Type B pancreatic cell (in vitro differentiated cells): ENCODE measurements at places on chromosomes 16 and 17. TPM values are rescaled to one million over a fixed set of nuclear protein-coding genes. Genes with fewer than 3 reads are reported as not detected.

- no peaks in the 10 kb centered on the region for H3K4me1 ChIP-seq
- H3K36me3 ChIP-seq, result no peaks in the 10 kb centered on the region
- H3K4me3 ChIP-seq, result no peak overlapping the region
Measured at GRCh38 chr16:59941594-59941993, 1207.5 kb upstream of the GOT2 start.

DNA sequence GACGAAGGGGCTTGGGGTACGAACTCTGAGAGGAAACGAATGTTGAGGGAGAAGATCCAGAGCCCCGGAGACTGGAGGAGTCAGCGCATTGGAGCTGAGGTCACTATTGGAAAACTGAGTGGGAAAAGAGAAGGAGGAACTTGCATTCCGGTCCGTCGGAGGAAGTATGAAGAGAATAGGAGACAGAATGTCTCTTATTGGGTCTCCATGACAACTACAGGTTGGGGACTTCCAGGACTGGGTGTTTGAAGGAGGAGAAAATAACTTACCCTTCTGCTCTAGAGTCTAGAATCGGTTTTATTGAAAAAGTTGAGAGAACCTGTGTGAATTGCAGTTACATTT is 537 bp downstream of the GOSR1 start:
- DNase-seq, result no peak
- peaks cover 17% of the 10 kb centered on the region for H3K36me3 ChIP-seq
- peak overlapping the region; percentile 99 for H3K27ac ChIP-seq

- no peak for DNase-seq
- peaks cover 14% of the 10 kb centered on the region for H3K4me1 ChIP-seq
- H3K4me3 ChIP-seq, result no peak overlapping the region
- no peak overlapping the region for H3K27ac ChIP-seq
Measured at GRCh38 chr17:29837531-29837930, 92.5 kb downstream of the SSH2 start.

The RPL26 gene
- 2,046 and 2,187 TPM in 2 replicates for total RNA-seq

DNA sequence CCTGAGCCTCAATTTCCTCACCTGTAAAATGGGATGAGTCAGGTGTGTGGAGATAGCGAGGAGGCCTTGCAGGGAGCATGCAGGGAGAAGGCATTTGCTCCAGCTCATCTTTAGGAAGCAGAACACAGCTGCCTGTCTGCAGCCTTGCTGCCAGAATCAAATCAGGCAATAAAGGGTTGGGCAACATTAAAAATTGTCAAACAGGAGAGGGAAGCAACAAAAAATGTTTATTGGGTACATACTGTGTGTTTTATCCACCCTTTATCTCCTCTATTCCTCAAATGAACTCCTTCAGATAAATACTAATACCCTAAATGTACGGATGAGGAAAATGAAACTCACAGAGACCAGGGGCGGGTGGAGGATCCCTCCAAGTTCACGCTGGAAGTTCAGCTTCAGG is 12.2 kb downstream of the KRT16 start:
- no peaks in the 10 kb centered on the region for H3K36me3 ChIP-seq
- no peak overlapping the region for H3K27ac ChIP-seq
- H3K4me1 ChIP-seq, result peaks cover 3% of the 10 kb centered on the region
- H3K27me3 ChIP-seq, result no peaks in the 10 kb centered on the region

DNA sequence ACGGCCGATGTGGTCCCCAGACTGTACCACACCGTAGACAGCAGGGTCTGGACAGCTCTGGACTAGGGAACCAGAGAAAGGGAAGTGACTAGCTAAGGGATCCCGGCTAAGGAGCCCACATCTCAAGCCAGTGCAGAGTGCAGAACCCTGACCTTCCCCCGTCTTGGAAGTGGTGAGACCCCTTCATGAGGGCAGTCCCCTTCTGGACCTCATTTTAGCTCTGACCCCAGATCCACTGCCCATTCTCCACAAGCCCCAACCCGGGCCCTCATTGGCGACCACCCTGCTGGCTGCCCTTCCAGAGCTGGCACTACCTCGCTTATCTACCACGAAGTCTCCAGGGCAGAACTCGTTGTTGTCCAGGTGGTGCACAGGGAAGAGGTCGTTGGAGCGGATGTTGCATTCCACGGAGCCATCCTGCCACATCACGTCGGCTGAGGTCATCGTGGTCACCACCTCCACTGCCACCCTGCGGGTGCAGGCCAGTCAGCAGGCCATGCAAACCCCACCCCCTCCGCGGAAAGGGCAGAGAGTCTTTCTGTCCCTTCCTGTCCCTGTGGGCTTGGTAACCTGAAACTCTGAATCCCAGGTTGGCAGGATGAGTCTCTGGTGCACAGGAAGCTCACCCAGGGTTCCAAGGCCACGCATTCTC is 14.2 kb downstream of the SPHK1 start:
- peaks cover 30% of the 10 kb centered on the region for H3K36me3 ChIP-seq
- peaks cover 5% of the 10 kb centered on the region for H3K4me1 ChIP-seq
- no peak for DNase-seq
- H3K27ac ChIP-seq, result no peak overlapping the region

- H3K27me3 ChIP-seq, result peaks cover 50% of the 10 kb centered on the region
- no peak for DNase-seq
- H3K27ac ChIP-seq, result no peak overlapping the region
- no peaks in the 10 kb centered on the region for H3K36me3 ChIP-seq
- no peak overlapping the region for H3K4me3 ChIP-seq
Measured at GRCh38 chr17:77804796-77805426, 153.6 kb upstream of the TNRC6C start.

- peak; percentile 60 for DNase-seq
- no peak overlapping the region for H3K27ac ChIP-seq
- H3K27me3 ChIP-seq, result no peaks in the 10 kb centered on the region
- H3K4me1 ChIP-seq, result peaks cover 37% of the 10 kb centered on the region
- no peaks in the 10 kb centered on the region for H3K36me3 ChIP-seq
- H3K4me3 ChIP-seq, result no peak overlapping the region
Measured at GRCh38 chr17:77330602-77331081, 189.9 kb downstream of the SEC14L1 start.

- H3K4me1 ChIP-seq, result peaks cover 18% of the 10 kb centered on the region
- peak within 1 kb of the TSS; percentile 94 for H3K4me3 ChIP-seq
- H3K36me3 ChIP-seq, result peaks cover 4% of the 10 kb centered on the region
- peaks cover 68% of the 10 kb centered on the region for H3K27me3 ChIP-seq
- peak within 1 kb of the TSS; percentile 71 for H3K27ac ChIP-seq
Measured at GRCh38 chr16:55478827-55479429, at the start of gene MMP2. MMP2 (plus strand) TSS chr16:55479198; CDS start chr16:55479480, 282 bp downstream.

DNA sequence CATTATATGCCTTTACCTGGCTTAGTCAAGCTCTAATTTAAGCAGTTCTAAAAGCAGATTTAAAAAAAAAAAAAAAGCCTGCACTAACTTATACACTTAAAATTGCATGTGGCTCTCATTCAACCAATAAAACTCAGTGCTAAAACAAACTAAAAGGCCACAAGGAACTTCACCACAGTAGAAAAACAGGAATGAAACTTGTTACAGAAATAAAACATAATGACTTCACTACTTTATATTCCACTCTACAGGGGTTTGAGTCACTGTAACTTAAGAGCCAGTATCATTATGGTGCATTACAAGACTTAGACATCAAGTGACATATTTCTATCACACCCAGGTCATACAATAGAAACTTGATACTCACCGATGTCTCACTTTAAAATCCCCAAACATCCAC is 11.1 kb downstream of the CA10 start:
- DNase-seq, result no peak
- no peaks in the 10 kb centered on the region for H3K36me3 ChIP-seq
- H3K4me3 ChIP-seq, result no peak overlapping the region
- peaks cover 5% of the 10 kb centered on the region for H3K4me1 ChIP-seq
- no peak overlapping the region for H3K27ac ChIP-seq

DNA sequence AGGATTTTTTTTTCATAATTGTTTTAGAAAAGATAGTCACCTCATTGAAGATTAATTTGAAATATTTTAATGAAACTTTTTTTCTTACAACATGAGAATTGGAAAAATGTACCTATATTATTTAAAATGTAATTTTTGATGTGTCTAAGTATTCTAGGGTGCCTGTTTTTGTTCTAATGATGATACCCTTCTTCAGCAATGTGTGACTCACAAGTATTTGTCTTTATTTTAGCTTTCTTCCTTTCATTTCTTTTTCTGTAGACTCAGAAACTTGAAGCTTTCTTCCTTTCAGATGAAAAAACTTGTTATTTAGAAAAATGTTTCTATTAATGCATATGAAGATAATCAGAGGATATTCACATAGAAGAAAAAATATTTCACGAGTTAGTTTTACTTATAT is 231.8 kb downstream of the BCAS3 start:
- H3K4me1 ChIP-seq, result no peaks in the 10 kb centered on the region
- no peak overlapping the region for H3K27ac ChIP-seq
- H3K27me3 ChIP-seq, result no peaks in the 10 kb centered on the region
- H3K4me3 ChIP-seq, result no peak overlapping the region
- DNase-seq, result no peak

The PRSS33 gene
- total RNA-seq, result 0.39 and 2.4 TPM in 2 replicates

The CMTM4 gene
- 64.4 and 72.1 TPM in 2 replicates for total RNA-seq

The GCGR gene
- total RNA-seq, result 1.2 and 1.7 TPM in 2 replicates

The USP6 gene
- total RNA-seq, result 0.07 and 0.22 TPM in 2 replicates

DNA sequence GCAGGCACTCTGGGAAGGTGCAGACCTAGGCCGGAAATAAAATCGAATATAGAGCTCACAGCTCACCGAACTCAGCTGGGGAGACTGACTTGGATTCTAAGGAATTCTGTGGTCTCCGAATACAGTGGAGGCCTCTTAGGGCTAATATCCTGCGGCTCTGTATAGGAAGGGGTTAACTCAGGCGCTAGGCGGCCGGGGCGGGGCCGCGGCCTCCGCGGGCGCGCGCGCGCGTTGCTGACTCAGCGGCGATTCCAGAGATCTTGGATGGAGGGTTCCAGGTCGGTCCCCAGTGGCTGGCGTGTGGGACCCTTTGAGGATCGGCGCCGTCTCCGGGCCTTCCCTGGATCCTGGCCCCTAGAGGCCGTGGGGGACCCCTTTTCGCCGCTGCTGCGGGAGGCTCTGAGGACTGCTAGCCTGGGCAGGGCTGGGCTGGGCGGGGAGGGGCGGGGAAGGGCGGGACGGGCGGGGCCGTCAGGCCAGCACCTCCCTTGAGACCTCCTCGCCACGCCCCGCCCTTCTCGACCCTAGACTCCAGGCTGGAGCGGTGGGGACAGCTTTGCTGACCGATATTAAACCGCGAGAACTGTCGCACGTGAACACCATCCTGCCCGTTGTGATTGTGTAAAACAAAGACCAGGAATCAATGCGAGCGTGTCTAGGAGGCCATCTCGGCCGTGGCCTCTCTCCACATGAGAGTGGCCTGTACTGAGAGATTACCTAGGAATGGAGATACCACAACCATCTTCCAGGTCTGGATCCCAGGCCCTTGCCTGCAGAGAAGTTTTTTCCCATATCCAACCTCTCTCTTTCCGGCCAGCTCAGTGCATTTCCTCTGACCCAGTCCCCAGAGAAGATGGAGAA is 1.4 kb upstream of the PLEKHH3 start:
- H3K27me3 ChIP-seq, result peaks cover 10% of the 10 kb centered on the region
- H3K4me1 ChIP-seq, result peaks cover 43% of the 10 kb centered on the region
- peak; percentile 89 for DNase-seq
- H3K27ac ChIP-seq, result peak overlapping the region; percentile 98
- peak overlapping the region; percentile 97 for H3K4me3 ChIP-seq

DNA sequence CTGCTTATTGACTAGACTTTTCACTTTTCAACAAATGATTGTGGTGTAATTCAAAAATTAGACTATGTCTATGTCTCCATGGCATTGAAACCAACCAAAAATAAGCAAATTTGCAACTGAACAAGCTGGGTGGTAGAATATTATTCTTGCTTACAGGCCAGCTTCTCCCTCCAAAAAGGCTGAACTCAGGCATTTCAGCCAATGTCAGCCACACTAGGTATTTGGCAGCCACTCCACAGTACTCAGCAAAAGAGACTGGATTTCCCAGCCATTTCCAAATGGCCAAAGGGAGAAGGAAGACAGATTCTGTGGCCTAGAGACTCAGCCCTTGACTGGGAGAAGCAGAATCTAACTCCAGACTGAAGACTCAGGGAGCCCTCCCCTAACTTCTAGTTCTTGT is 121.8 kb upstream of the IRX5 start:
- no peak overlapping the region for H3K27ac ChIP-seq
- no peaks in the 10 kb centered on the region for H3K4me1 ChIP-seq
- peaks cover 4% of the 10 kb centered on the region for H3K27me3 ChIP-seq
- H3K36me3 ChIP-seq, result no peaks in the 10 kb centered on the region
- no peak overlapping the region for H3K4me3 ChIP-seq
- no peak for DNase-seq

GRCh38 chr17:59513934-59514841 is 51.2 kb upstream of the DHX40 start:
- H3K4me3 ChIP-seq, result no peak overlapping the region
- peaks cover 8% of the 10 kb centered on the region for H3K4me1 ChIP-seq
- peak; percentile 66 for DNase-seq

GRCh38 chr16:84095466-84095865 is 21.3 kb downstream of the MBTPS1 start:
- no peak for DNase-seq
- no peak overlapping the region for H3K27ac ChIP-seq
- no peak overlapping the region for H3K4me3 ChIP-seq
- no peaks in the 10 kb centered on the region for H3K4me1 ChIP-seq
- peaks cover 14% of the 10 kb centered on the region for H3K36me3 ChIP-seq

The CSH2 gene
- not detected in 2 replicates for total RNA-seq

GRCh38 chr16:27924411-27925118 is 138.9 kb downstream of the GSG1L start:
- DNase-seq, result no peak
- H3K27ac ChIP-seq, result no peak overlapping the region
- H3K4me3 ChIP-seq, result no peak overlapping the region
- H3K36me3 ChIP-seq, result no peaks in the 10 kb centered on the region

- peak overlapping the region; percentile 10 for H3K4me3 ChIP-seq
- H3K4me1 ChIP-seq, result peaks cover 15% of the 10 kb centered on the region
Measured at GRCh38 chr17:39564211-39564848, 43.4 kb downstream of the NEUROD2 start.

GRCh38 chr16:24491731-24492130 is 47.6 kb upstream of the RBBP6 start:
- no peaks in the 10 kb centered on the region for H3K36me3 ChIP-seq
- no peak overlapping the region for H3K27ac ChIP-seq
- no peak overlapping the region for H3K4me3 ChIP-seq
- H3K4me1 ChIP-seq, result no peaks in the 10 kb centered on the region

The SP6 gene
- 19.3 and 75.1 TPM in 2 replicates for total RNA-seq

The KCNJ12 gene
- 0.59 and 2.2 TPM in 2 replicates for total RNA-seq

GRCh38 chr17:31286587-31286986 is 10.5 kb downstream of the OMG start:
- H3K4me3 ChIP-seq, result no peak overlapping the region
- H3K27ac ChIP-seq, result no peak overlapping the region
- no peaks in the 10 kb centered on the region for H3K4me1 ChIP-seq
- H3K36me3 ChIP-seq, result peaks cover 9% of the 10 kb centered on the region
- no peak for DNase-seq
